ENCODE measurements at places on chromosomes 3 and 15.

GRCh38 chr15:68431792-68432401, at the start of gene ITGA11:
Gene ITGA11, minus strand, starts transcription at chr15:68432163. Its CDS starts 97 bp downstream, at chr15:68432066.
- DNase-seq: no peak

DNA sequence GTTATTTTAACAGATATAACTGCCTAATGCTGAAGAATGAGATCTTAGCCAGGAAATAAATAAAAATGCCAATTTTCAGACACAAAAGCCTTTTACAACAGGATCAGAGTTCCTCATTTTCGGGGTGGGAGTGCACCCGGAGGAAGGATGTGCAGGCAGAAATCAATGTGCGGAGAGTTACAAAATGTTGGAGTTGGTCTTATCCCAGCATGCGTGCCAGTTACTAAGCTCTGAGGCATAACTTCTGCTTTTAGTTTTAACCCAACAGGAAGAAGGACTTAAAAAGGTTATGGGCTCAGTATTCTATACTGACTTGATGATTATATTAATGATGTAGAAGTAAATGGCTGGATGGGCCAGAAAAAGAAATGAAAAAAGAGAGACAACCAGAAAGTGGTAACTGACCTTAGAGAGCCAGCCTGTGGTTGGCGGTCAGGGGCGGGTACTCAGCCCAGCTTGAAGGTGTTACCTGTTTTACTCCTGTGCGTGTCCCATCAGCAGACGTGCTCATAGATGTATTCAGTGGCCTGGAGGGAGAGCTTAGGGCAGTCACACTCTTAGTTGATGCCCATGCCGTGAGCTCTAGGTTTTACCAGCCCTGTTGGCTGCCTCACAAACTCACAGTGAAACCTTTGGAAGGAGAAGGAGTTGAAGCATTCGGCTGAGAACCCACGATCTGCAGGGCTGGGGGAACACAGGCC, 164.7 kb downstream of the SV2B start:
- DNase-seq: no peak

DNA sequence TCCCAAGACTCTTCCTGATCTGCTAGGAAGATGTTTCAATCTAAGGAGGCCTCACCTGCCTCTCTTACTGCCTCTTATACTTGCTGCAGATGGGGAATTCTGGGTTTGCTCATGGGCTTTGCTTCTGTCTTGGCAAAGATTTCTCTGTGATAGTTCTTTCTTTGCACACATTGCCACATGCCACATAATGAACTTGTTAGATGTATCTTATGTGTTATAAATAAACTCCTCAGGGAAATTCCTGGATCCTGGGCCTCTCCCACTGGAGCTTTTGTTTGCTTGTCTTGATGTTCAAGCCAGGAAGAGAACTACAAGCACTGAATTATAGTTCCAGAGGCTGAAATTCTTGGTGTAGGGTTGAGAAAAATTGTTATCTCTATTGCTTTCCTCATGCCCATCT, 12.2 kb downstream of the RTP1 start:
- DNase-seq: no peak

GRCh38 chr15:36756707-36757106, 177.3 kb downstream of the CDIN1 start:
- no peak for DNase-seq

DNA sequence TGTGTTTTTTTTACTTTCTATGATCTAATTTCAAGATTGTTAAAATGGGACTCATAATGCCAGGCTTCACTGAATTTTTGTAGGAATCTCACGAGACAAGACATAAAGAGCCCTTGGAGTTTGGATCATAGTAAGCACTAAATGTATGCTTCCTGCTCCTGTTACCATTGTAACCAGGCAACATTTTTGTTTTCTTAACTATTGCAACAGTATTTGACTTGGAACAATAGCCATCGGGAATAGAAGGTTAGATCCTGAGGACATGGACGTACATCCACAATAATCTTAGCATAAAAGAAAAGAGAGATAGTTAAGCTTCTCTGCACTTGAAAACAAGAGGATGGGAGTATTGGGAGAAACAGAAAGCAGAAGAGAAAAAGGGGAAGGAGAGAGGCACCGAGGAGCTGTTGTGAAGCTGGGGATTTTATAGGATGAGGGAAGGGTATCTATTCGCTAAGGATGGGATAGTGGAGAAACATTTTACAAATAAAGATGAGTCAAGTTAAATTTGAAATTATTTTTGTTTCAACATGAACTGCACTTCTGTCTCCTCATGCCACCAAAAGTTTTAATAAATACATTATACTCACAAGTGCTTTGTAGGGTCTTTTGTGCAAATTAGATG, 131.4 kb downstream of the TMCO5A start:
- DNase-seq: no peak

GRCh38 chr3:115698851-115699591, 75.7 kb downstream of the GAP43 start:
- no peak for DNase-seq

GRCh38 chr3:167978071-167978470, 117.7 kb downstream of the GOLIM4 start:
- no peak for DNase-seq

GRCh38 chr3:37054370-37054769, 61.1 kb downstream of the MLH1 start:
- DNase-seq: no peak

GRCh38 chr3:132254076-132254755, 63.0 kb upstream of the ACP3 start:
- DNase-seq: no peak

Measured in stimulated activated CD8-positive, alpha-beta memory T cell treated with anti-CD3 and anti-CD28 coated beads, Interleukin-7, amount 100 ng/mL, for 48 hours (primary cell).